ENCODE measurements at places on chromosomes 2 and 18.
A peak's percentile ranks its signal among the peaks of the same experiment; 100 is the strongest.

DNA sequence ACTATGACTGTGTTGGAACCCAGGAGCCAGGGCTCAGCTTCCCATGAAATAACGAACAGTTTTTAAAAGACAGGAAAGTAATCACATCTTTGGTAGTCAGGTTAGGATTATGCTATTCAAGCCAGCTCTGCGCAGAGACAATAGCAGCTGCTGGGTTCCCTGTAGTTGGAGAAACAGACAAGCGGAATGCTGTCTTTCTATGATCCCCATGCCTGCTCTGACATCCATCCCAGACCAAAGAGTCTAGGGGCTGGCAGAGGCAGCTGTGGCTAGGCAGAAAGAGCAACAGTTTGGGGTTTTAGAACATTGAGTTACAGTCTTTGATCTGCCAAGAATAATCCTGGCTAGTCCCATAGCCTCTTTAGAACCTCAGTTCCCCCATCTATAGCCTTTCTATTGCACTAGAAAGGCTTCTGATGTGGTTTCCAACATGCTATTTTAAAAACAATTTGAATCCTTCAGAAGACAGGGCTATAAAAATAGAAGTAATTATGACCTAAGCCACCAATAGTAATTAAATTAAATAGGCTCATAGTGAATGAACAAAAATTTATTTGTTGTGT, 146.8 kb downstream of the MTX2 start:
- DNase-seq = no peak

DNA sequence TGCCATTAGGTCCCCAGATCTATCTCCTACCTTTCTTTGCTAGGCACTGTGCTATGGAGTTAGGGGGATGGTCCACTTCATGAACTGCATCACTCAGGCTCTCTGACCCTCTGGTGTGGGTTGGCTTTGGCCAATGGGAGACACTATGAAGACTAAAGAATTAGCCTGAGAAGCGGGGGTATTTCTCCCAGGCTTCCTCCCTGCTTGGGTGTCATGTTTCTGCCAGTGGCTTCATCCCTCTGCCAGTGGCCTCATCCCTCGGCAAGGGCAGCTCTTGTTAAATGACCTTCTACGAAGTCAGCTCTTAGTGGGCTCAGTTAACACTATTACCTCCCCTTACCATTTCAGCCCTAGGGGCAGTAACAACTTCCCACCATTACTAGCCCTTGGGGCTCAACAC, 41.9 kb upstream of the EPB41L3 start:
- no peak for DNase-seq

GRCh38 chr2:127039387-127040031, 67.4 kb downstream of the BIN1 start:
- no peak for DNase-seq

DNA sequence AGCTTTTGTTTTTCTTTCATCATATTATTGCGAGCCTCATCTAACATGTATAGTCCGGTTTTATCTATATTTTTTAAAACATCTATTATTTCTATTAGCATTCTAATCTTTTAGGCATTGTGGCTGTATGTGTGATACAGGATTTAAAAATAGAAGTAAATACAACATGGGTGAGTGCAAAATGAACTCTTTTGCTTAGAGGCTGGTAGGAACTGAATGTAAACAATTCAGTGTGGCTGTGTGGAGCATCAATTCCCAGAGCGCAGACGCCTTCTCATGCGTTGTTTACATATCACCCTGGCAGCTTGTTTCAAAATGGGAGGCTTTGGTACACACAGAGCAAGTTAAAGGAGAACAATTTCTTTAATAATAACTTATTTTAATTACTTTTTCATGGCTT, 836 bp downstream of the DTNA start:
- DNase-seq = peak; percentile 49

GRCh38 chr2:40282428-40282827, 169.5 kb downstream of the SLC8A1 start:
- no peak for DNase-seq

- DNase-seq = no peak
Observed at GRCh38 chr2:148794558-148794957, 80.5 kb upstream of the KIF5C start.

DNA sequence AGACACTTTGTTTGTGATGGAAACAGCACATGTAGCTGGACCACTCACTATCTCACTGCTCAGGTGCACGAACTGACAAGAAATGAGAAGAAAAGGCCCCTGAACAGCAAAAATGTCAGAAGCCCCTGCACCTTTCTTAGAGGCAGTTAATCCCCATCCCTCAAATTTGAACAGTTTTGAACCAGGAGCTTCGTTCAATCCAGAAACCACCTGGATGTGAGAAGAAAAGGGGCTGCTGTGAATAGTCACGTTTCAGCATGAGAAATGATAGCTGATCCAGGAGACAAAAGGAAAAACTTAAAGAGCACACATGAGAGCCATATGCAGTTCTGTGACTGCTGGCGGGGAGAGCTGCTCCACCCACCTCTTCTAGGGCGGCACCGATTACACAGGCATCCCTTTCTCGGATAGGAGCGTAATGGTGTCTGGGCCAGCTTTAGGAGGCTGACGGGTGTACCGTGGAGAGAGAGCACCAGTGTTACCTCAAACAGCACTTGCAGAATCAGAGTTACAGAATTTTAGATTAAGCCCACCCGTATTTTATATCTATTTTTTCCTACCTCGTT, 117.0 kb upstream of the EML6 start:
- DNase-seq = no peak

DNA sequence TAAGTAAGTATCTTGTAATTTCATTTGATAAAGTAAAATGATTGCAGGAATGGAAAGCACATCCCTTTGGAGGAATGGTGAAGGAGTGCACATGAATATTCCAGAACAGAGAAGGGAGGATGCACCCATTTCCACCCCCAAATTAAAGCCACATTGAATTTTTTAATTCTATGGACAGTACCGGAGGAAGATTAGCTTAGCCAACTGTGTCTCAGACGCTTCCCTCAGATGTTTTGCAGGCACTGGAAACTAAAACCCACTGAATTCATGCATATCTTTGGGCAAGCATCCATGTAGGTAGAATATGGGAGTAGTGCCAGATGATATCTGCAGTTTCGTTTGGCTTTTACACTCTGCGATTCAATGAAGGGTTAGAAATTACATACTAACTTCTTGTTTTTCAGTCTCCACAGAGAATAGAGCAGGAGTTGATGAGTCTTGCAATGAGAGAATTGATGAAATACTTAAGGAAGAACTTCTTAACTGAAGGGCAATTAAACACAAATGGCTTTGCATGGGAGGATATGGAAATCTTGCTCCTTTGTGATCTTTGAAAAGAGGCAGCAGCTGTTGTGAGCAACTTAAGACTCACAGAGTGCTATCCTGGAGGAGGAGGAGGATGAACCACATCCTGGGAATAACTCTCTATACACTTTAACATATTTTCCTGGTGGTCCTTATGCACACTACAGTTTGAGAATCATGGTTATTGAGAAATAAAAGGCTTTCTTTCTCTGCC, 71.7 kb upstream of the MYO3B start:
- DNase-seq = no peak

DNA sequence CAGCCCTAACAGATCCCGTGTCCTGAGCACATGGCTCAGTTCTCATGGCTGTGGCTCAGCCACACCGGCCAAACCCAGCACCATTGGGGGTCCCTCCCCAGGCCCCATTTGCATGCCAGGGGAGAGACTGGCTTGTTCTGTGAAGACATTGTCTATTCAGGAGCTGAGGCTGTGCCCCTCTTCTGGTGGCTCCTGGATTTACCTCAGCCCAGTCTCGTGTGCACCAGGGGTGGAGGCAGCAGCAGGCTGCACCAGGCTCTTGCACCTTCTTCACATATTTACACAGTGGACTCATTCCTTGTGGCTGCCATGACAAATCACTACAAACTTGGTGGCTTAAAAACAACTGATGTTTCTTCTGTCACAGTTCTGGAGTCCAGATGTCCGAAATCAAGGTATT, 92.4 kb upstream of the ITGA6 start:
- DNase-seq = no peak

GRCh38 chr2:228735697-228736096, 535.4 kb downstream of the PID1 start:
- no peak for DNase-seq

GRCh38 chr2:28981016-28981441, at the start of gene TOGARAM2:
TOGARAM2 (plus strand) TSS chr2:28981298; CDS start chr2:28994835, 13,537 bp downstream.
- no peak for DNase-seq

DNA sequence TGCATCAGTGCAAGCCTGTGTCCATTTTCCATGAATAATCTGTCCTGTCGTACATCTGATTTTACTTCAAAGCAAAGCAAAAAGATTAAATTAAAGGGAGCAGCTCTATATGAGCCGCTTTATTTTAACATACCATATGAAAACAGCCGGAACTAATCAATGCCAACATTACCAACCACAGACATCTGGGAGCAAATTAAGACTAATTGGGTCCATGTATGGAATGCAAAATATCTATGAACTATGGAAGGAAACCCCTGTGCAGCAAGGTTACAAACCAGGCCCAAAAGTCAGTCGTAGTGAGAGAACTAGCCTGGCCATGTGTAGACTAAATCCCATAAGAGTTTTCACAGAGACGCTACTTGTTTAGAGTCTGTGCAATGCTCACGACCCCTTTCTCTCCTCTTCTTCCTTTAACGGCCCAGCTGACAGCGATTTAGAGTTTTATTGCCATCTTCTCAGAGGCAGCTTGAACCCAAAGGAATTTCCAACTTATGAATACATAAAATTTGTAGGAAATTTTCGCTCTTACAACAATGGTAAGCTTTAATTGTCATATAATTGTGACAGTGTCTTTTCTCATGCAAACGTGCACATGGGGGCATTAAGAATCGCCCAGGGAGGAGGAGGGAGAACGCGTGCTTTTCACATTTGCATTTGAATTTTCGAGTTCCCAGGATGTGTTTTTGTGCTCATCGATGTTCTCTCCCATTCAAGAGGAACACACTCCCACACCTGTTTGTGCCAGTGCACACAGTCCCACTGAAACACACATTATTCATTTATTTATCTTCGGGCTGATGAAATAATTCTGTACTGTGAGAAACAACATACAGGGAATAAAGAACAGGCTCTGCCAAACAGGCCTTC, 52.9 kb upstream of the RPL31 start:
- no peak for DNase-seq

DNA sequence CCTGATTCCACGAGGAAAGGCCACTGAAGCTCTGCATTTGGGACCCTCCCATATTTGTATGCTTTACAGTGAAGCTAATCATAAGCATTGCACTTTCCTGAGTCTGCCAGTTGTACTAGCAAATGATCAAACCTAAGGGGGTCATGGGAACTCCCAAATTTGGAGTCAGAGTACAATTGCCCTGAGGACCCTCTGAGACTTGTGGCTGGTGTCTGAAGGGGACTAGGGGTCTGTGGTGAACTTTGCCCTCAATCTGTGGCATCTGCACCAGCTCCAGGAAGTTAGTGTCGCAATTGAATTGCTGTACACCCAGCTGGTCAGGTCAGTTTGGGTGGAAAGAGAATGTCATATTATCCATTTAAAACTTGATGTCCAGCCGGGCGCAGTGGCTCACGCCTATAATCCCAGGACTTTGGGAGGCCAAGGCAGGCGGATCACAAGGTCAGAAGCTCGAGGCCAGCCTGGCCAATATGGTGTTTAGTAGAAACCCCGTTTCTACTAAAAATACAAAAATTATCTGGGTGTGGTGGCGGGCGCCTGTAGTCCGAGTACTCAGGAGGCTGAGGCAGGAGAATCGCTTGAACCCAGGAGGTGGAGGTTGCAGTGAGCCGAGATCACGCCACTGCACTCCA, 18.1 kb downstream of the SOWAHC start:
- no peak for DNase-seq

- DNase-seq = no peak
Observed at GRCh38 chr2:231605607-231606091, 13.0 kb downstream of the TEX44 start.

DNA sequence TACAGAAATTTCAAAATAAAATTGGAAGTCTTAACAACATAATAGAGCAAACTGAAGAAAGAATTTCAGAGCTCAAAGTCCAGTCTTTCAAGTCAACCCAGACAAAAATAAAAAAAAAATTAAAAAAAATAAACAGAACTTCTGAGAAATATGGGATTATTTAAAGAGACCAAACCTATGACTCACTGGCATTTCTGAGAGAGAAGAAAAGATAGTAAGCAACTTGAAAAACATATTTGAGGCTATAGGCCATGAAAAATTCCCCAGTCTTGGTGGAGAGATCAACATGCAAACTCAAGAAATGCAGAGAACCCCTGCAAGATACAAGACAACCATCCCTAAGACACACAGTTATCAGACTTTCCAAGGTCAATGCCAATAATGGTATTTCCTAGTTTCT, 167.4 kb downstream of the RNF144A start:
- no peak for DNase-seq

GRCh38 chr2:20606198-20606597, 44.7 kb downstream of the HS1BP3 start:
- no peak for DNase-seq

DNA sequence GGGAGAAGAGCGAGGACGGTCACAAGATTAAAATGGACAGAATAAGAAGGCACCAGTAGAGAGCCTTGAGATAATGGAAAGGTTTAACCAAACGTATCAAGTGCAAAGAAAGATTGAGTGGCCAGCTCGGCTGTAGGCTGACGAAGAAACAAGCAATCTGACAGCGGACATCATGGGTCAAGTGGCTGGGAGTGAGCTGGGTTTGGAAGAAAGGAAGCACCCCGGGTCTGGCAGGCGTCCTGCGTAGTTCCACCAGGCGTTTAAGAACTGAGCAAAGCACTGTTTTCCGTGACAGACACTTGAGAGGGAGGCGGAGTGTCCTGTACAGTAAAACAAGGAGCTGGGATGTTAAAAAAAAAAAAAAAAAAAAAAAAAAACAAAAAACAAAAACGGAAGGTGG, 27.1 kb downstream of the DAPL1 start:
- no peak for DNase-seq

- DNase-seq = no peak
Observed at GRCh38 chr18:48730010-48730409, 191.2 kb downstream of the CTIF start.

GRCh38 chr2:206713746-206714145, 4.5 kb downstream of the DYTN start:
- DNase-seq = no peak

GRCh38 chr18:8139891-8140406, 469.3 kb upstream of the RAB12 start:
- DNase-seq = no peak

- no peak for DNase-seq
Observed at GRCh38 chr2:71793926-71794325, 340.6 kb downstream of the DYSF start.

DNA sequence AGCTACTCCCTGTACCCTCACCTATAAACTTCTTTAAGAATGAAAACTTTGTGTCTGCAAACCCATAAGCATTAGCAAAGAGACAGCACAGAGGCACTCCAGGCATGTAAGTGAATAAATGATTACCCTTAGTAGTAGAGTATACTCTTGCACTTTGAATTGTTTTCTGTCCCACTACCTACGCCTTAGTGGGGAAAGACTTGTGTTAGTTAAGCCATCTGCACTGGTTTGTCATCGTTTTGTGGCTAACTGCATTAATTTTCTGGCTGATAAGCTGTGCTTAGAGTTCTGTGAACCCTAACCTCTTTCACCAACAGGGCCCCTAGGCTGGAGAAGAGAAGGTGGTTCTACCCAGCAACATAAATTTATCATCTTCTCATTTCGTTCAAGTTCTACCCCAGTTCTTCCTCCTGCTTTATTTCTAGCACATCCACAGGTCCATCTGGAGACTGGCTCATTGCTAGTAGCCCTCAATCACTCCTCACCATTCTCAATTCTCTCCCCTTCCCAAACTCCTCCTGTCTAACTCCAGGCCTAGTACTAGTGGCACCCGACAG, 710 bp downstream of the LMAN2L start:
- no peak for DNase-seq

Data from NCI-H1105 (cell line).